ENCODE measurements at places on chromosomes 3 and 15.

DNA sequence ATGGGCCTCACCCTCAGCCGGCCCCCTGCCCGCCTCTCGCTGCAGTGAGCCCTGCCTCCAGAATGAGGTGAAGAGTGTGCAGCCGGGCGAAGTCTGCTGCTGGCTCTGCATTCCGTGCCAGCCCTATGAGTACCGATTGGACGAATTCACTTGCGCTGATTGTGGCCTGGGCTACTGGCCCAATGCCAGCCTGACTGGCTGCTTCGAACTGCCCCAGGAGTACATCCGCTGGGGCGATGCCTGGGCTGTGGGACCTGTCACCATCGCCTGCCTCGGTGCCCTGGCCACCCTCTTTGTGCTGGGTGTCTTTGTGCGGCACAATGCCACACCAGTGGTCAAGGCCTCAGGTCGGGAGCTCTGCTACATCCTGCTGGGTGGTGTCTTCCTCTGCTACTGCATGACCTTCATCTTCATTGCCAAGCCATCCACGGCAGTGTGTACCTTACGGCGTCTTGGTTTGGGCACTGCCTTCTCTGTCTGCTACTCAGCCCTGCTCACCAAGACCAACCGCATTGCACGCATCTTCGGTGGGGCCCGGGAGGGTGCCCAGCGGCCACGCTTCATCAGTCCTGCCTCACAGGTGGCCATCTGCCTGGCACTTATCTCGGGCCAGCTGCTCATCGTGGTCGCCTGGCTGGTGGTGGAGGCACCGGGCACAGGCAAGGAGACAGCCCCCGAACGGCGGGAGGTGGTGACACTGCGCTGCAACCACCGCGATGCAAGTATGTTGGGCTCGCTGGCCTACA, 8.5 kb downstream of the GRM2 start:
- no peak for DNase-seq

GRCh38 chr3:57956119-57956832, 51.9 kb upstream of the FLNB start:
- no peak for DNase-seq

GRCh38 chr15:37046876-37047614, 53.3 kb downstream of the MEIS2 start:
- no peak for DNase-seq

GRCh38 chr15:33068007-33068481, 126.5 kb downstream of the FMN1 start:
- no peak for DNase-seq

- no peak for DNase-seq
Measured at GRCh38 chr3:38585791-38586420, 63.6 kb downstream of the SCN5A start.

- no peak for DNase-seq
Measured at GRCh38 chr3:161156936-161157335, 51.8 kb upstream of the B3GALNT1 start.

- DNase-seq: no peak
Measured at GRCh38 chr3:193553586-193553985, 1.1 kb downstream of the ATP13A4 start.

GRCh38 chr15:98142572-98142971, 182.1 kb downstream of the ARRDC4 start:
- DNase-seq: no peak

GRCh38 chr3:61040618-61041017, 210.6 kb downstream of the FHIT start:
- DNase-seq: no peak

DNA sequence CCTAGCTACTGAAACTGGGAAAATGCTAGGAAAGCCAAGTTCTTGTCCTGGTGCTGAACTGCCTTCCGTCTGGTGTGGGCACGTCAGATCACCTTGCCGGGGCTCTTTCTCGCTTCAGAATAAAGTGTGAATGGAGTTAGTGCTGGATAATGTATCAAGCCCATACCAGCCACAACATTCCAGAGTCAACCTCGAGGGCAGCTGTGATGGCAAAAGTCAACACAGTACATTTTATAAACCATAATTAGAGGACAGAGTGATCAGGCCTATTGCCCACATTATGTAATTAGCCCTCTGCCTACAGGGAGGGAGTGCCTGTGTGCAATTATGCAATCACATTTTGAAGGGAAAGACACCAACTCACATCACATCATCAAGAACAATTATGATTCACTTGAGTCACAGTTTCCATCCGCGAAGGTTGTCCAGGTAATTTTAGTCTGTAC, 165.2 kb downstream of the RORA start:
- no peak for DNase-seq

- DNase-seq: no peak
Measured at GRCh38 chr3:24830230-24831152, 335.8 kb upstream of the THRB start.

DNA sequence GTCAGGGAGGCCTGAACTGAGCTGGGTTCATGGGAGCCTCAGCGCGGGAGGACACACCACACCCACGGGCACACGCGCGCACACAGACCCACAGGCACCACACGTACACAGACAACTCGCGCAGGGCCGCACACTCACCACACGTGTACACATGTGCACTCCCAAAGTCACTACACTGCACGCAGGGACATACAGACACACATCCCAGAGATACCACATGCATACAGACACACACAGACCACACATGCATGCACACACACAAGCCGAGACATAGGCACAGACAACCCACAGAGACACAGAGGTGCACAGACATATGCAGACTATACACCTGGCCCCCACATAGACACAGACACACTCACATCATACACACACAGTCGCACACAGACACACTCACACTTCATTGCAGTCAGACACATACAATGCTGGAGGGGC, 1.1 kb upstream of the MGLL start:
- no peak for DNase-seq

GRCh38 chr3:98777286-98777685, 14.1 kb downstream of the ST3GAL6 start:
- no peak for DNase-seq

GRCh38 chr3:129003578-129004112, 2.5 kb downstream of the EFCC1 start:
- DNase-seq: no peak

GRCh38 chr3:143307613-143308183, 188.1 kb downstream of the CHST2 start:
- no peak for DNase-seq

DNA sequence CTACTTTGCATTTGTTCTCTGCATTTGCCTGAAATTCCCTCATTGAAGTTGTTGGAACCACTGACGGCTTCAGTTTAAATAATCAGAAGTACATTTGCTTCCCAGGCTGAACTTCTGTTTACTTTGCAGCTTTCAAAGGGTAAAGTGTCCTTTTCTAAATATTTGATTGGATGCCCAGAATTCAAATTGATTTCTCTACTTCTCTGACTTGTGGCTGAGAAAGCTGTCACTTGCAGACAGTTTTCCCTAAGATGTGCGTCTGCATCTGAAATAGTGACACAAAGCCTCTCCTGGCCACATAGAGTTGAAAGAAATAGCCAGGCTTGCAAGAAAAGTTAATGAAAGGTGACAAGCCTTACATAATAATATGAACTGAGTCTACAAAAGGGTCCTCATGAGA, 299.6 kb downstream of the THSD4 start:
- DNase-seq: no peak

- DNase-seq: no peak
Measured at GRCh38 chr3:195754141-195754540, 33.4 kb downstream of the MUC20 start.

DNA sequence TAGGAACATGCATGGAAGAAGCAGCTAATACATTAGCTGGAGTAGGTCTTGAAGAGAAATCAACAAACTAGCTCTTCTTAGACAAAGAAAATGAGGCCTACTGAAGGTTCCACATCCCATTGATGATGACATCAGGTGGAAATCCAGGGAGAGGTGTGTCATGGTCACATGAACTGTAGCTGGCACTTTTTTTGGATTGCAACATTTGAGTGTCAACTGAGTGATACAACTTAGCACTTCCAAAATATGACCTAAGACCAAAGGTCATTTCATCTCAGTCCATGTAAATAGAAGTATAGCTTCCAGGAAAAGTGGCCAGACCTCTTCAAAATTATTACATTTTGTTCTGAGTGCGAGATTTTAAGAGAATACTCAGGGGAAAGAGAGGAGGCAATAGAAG, 117.2 kb upstream of the MEIS2 start:
- DNase-seq: no peak

GRCh38 chr3:50575372-50575771, 6.0 kb downstream of the HEMK1 start:
- DNase-seq: no peak

DNA sequence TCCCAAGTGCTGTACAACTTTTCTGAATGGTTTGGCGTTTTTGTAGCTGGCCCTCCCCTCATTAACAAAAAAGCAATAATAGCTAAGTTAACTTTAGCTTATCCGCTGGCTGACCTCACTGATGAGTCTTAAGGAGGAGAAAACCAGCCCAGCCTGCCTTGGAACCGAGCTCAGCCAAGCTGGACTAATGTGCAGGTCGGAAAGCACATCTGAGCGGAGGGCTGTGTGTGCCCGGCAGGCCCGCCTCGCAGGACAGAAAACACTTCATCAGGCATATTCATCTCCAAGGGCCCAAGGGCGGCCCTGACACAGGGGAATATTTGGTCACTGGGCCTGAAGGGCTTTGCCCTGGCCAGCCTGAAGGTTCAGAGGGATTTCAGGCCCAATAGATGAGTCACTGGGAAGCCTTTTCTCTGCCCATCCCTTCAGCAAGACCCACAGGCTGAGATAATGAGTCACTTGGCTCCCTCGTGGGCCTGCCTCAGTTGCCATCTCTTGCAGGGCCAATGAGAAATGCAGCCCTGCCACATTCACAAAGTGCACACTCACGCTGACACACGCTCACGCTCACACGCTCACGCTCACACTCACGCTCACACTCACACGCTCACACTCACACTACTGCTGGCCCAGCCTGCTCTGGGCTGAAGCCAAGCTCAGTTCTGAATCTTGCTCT, 75.1 kb downstream of the SLC12A8 start:
- DNase-seq: no peak

GRCh38 chr3:117790235-117790987, 1080.8 kb downstream of the TUSC7 start:
- DNase-seq: no peak

- DNase-seq: peak; percentile 73
Measured at GRCh38 chr3:171284308-171285075, 175.7 kb downstream of the TNIK start.

DNA sequence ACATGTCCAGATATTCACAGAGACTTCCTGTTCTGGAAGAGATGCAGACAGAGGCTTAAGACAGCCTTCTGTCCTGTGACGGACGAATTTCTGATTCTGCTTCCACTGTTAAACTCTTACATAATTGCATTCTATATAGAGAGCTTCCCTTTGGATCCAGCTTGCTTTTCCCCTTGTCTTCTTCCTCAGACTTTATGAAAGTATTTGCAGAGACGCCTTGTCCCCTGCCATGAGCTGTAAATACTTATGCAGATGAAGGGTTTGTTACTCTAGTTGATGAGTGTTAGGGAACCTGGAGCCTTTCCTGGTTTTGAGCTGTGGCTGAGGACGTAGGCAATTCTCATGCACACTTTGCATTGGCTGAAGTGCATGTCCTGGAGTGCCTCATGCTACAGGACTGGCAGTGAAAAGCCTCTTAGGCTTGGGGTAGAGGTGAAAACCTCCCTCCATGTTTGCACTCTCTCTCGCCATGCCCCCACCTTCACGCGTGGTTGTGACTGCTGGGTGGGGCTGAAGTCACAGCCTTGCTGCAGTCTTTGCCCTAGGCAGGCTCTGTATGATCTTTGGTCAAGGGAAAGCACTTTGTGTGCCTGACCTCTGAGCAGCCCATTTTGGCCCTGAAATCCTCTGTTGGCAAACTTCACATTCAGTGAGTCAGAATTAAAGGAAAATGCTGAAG, 286.6 kb downstream of the PTPRG start:
- no peak for DNase-seq

- DNase-seq: no peak
Measured at GRCh38 chr15:50813865-50814264, 48.4 kb upstream of the SPPL2A start.

GRCh38 chr3:172746475-172746874, 4.1 kb upstream of the ECT2 start:
- DNase-seq: no peak
